Fibroblast of skin of abdomen (primary cell): ENCODE measurements at places on chromosomes 12 and 14.

GRCh38 chr12:28988325-28988704 is 160.8 kb upstream of the FAR2 start:
- peak; percentile 13 for DNase-seq

GRCh38 chr14:23160924-23161522 is 22.4 kb downstream of the SLC7A8 start:
- peak; percentile 87 for DNase-seq

GRCh38 chr12:104588047-104588920 is 131.5 kb downstream of the CHST11 start:
- peak; percentile 88 for DNase-seq

- peak; percentile 39 for DNase-seq
Observed at GRCh38 chr14:33839193-33840076, 111.4 kb downstream of the EGLN3 start.

DNA sequence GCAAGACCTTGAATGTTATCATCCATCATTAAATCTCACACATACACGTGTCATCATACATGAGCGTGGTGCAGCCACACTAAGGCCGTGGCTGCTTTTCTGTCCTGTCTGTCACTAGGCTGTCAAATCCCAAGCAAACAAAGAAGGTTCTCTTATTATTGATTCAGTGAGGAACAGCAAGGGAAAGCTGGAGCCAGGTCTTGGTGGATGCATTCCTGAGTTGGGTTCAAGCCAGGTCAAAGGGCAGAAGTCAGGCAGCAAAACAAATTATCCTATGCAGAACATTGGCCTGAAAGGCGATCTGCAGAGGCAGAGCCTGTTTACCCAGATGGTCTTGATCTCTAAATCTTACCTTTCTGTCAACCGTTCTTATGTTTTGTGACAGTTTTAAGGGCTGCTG is 252.3 kb downstream of the NEDD1 start:
- no peak for DNase-seq

DNA sequence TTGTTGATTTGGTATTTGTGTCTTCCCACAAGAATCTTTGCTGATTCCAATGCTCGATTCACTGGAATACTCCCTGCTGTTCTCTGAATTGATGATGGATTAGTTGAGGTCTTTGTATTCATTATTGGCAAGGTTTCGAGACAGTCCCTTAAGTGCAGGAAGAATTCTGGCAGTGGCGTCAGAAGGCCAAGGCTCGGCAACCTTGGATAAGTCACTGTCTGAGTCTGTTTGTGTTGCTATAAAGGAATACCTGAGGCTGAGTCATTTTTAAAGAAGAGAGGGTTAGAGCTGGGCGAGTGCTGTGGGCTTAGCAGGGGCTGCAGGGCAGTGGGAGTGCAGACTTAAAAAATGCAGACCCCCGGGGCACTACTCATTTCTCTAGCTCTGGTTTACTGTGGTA is 56.9 kb downstream of the CHST11 start:
- DNase-seq, result peak; percentile 46

GRCh38 chr12:53325511-53326061 is 4.2 kb upstream of the AAAS start:
- DNase-seq, result no peak

GRCh38 chr12:91274916-91275315 is 92.3 kb upstream of the DCN start:
- DNase-seq, result peak; percentile 55

GRCh38 chr14:89641495-89642175 is 224.6 kb upstream of the FOXN3 start:
- DNase-seq, result no peak

DNA sequence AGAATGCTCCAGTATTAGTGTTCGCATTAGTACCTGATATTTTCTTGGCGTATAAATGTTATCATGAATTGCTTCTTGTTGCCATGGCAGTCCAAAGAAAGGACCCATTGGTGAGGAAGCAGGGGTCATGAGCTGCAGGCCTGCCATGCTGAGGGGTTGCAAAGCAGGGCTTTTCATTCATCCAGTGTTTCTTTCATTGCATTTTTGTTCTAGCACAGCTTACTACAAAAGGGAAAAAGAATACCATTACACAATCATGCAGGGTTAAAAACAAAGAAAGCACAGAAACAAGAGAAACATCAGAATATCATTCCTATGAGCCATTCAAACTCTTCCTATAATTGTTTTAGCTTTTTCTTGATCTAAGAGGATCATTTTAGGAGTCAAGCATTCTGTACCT is 24.0 kb downstream of the DICER1 start:
- DNase-seq, result no peak
